ENCODE measurements at places on chromosomes 12 and 14.

DNA sequence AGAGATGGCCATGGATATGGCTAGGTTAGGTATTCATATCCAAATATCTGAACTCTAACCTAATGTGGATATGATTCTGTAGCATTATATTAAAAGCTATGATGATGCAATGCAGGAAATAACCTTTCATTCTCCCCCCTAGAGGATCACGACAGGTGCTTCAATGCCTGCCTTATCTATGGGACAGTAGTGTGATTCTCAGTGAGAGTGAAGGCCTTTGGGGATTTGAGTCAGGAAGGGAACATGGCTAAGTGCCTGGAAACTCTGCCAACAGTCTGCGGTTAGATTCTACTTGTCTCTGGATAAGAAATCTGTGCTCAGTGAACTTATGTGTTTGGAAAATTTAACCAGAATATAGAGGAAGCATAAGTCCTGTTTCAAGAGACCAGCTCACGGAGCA, 81.8 kb downstream of the SLC38A1 start:
- no peak for DNase-seq

- DNase-seq = no peak
These were observed 83.0 kb downstream of the LLPH start for GRCh38 chr12:66047411-66048021.

GRCh38 chr12:94140556-94140955, 7.8 kb upstream of the PLXNC1 start:
- peak; percentile 55 for DNase-seq

- DNase-seq = no peak
These were observed 7.5 kb downstream of the TGM1 start for GRCh38 chr14:24255438-24255837.

DNA sequence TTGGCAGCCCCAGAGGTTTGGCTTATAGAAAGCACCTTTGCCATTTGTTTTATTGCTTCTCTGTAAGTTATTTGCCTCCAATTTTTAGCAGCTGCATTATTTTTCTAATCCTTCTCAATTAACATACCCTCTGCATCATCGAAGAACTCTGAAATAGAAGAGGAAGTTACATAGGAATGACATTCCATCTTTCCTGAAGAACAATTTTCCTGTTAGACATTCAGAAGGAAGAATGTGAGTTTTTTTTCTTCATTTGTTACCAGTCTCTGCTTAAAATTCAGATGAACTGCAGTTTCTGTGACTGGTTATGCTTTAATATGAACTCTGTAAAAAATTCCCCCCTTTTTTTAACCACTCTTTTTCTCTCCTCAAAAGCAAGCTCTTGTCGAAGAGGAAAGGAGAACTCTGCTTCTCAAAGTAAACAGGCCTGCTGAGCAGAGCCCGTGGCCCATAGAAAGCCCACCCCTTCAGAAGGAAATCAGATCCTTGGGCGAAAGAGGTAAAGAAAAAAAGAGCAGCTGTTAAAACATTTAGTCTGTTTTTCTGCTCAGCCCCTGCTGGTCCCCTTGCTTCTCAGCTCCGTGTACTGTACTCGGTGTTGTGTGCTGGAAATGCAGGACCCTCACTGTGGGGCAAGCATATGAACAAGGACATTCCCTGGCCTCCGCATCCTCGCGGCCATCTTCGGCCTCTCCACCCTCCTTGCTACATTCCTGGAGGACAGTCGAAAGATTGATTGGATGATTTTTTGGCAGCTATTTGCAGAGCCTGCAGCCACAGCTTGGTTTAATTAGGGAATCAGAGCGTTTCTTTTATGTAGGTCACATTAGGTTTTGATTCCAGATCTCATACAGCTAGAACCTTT, 164.4 kb upstream of the LRIG3 start:
- DNase-seq = no peak

DNA sequence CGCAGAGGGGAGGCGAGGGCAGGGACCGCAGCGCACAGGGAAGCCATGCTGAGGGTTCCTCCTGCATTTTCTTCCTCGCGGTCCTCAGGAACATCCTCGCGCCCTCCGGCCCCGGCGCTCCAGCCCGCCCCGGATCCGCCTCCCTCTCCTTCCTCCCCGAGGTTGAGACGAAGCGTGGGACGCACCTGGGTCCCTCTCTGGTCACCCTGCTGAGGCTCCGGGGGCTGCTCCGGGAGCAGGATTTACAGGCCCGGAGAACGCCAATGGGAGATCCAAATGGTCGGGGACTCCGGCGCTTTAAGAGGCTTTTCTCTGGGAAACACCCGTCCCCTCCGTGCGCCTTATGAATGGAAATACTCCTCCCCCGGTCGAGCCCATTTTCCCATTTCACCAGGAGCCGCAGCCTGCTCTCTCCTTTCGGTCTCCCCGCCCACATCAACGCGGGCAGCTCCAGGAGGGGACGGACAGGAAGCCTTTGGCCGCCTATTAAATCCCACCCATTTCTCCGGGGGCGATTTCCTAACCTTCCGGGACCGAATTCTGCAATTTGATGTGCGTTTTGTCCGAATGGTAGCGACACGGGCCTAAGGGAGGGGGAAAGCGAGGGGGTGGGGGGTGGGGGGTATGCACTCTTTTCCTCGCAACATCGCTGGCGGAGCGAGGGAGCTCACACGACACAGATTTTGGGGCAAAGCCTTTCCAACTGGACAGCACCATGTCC, at the start of gene UNC79:
Gene UNC79, plus strand, starts transcription at position 625 of the 721 bp plus-strand sequence. Its CDS starts 91 bp downstream, at position 716.
- no peak for DNase-seq

GRCh38 chr14:101101456-101102056, 198.0 kb upstream of the RTL1 start:
- no peak for DNase-seq

DNA sequence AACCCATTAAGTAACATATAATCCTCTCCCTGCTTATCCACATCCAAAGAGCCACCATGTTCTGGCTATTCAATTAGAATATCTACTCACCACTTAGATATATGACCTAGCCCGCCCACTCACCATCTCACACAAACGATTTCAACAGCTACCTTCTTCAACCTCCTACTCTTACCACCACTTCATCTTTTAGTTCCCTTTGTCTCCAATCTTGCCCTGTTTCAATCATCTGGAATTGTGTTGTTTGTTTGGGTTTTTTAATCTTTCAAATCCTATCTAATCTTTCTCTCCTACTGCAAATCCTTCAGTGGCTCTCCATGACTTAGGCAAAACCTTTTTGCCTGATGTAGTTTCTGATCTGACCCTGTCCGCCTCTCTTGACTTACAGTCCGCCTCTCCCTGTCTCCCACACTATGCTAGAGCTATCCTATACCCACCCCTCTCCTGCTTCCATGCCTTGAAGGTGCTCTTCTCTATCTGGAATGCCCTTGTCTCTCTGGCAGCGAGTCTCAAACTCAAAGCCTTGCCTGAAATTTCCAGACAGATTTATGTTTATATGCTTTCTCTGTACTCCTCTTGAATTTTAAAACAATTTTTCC, 161.0 kb upstream of the CRY1 start:
- no peak for DNase-seq

GRCh38 chr12:89189448-89189847, 162.9 kb downstream of the DUSP6 start:
- DNase-seq = no peak

DNA sequence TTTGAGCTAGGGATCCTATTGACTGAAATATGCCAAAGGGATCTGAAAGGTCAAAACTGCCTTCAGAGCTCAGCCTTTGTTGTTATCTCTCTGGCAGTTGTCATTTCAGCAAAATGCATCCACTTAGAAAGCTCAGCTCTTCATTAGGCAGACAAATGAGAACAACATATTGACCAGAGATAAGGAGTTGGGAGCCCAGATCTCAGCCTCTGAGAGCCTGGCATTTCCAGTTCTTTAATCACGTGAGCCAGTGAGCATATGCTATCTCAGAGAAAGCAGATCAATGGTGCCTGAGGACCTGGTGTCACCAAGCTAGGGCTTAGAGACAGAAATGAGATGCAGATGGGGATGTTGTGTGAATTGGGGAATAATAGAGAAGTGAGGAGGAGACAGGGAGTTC, 101.1 kb downstream of the DAD1 start:
- no peak for DNase-seq

Data from CD4-positive, alpha-beta T cell treated with Interleukin-1 beta for 1 hour (primary cell).